Right lung (tissue), 10 donors: ENCODE measurements at places on chromosomes 2 and 18.

GRCh38 chr2:187422282-187422681, 25.8 kb downstream of the CALCRL start:
- no peak for DNase-seq

DNA sequence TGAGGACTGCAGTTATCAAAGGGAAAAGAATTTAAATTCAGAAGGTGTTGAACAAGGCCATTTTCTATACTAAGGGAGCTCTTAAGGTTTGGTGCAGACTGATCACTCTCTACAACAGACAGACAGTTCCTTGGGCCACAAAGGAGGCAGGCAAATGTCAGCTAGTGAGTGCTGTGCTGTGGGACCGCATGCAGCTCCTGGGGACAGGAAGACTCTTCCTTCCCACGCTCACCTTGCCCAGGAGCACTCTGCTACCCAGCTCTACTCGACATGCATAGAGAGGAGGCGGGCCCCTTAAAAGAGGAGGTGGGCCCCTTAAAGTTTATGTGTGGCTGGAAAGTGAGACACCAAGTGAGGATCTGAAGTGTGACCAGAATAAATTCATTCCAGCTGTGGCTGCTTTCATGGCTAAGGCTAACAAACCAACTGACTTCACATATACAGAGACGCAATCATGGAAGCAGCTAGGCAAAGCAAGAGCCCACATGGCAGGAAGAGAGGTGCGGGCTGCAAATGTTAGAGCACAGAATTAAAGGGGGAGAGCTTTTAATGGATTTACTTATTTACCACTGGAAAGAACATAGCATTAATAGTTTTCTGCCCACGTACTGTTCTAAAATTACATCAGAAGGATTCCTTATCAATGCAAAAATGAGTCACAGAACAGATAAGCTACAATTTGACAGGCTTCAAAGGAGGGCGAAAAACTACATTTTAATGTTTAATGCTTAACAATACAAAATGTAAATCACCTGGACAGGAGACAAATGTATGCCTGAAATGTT, 101.4 kb upstream of the RNU4ATAC start:
- DNase-seq: no peak

DNA sequence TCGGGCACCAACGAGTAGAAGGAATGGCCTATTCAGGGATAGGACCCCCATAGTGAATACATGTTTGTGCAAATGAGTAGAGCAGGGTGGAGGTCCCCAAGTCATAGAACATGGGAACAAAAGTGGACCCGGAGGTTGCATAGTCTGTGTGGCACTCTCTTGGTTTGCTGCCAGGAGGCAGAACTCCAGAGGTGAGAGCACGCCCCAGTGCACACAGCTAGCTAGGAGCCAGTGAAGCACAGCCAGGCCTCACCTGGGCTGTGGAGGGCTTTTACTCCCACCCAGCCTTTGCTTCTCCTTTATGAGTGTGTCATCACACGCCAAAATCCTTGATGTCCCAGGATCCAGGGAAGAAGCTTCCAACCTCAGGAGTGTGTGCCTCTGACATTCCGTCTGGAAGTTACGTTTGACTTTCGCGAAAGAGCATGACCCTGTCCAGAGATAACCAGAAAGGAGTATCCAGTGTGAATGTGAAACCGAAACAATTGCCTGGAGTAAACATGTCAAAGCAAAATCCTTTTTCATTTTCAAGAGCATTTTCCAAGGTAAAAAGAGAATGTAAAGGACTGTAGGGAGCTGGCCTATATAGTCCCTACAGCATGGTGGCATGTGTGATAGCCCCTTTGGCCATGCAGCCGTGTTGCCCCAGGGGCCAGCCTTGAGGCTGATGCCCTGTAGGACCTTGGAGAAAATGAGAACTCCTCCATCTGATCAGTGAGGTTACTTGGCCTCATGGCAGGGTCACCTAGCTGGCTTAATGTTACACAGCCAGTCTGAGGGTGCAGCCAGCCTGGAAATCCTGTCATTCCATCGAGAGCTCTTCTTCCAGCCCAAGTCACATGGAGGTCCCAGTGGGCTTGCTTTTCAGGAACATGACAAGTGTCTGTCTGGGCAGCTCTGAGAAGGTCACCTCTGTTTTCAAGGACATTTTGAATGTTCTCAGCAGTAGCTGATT, 8.8 kb downstream of the TRIB2 start:
- DNase-seq: no peak

GRCh38 chr18:76518860-76519538, 24.0 kb upstream of the ZNF516 start:
- DNase-seq: peak; percentile 67

DNA sequence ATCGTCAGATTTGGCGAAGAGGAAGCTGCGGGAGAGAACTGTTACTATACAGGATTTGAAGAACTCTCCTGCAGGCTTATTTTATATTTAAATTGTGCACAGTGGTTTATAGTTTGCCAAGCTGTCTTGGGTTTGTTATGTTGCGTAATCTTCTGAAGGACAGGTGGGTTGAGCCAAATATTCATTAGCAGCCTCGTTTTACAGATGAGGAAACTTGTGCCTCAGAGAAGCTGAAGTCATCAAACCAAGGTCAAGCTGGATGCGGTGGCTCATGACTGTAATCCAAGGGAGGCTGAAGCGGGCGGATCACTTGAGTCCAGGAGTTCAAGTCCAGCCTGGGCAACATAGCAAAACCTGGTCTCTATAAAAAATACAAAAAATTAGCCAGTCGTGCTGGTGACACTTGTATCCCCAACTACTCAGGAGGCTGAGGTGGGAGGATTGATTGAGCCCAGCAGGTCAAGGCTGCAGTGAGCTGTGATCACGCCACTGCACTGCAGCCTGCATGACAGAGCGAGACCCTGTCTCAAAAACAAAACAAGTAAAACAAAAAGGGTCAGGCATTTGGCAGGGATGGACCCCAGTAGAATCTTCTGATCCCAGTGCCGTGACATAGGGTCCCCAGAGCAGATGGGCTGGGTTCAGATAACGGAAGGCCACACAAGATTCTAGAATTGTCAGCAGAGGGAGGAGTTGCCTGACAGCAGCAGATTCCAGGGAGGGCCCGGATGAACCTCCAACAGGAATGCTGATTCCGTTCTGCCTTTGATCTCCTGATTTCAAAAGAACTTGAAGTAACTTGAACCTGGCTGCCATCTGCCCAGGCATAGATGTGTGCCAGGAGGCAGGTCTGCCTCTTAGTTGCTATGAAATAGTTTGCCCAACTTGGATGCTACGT, 50.6 kb downstream of the SH3BP4 start:
- no peak for DNase-seq

DNA sequence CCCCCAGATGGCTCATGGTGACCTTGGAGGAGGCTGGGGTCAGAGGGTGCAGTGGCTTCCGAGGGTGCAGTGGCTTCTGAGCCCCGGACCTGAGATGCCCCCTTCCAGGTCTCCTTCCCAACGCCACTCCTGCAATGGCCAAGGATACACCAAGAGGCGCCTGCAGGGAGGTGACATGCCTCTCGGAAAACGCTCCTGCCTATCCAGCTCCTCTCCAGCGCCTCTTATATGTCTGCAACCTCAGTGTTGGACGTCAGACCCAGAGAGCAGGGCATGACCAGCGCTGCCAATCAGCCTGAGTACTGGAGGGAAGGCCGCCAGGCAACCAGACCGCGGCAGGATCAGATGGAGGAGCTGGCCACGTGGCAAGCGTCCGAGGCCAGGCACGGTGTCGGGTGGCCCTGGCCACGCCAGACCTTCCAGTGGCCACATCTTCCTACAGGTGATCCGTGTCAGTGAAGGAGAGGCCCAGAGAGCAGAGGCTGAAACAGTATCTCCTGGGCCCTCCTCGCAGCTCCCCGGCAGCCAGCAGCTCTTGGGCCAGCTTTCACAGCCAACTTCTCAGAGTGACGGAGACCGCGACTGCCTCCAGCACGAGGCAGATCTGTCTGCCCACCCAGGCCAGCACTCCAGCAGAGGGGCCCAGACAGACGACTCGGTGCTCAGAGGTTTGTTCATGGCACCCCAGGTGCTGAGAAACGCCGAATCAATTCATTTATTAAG, 199.5 kb upstream of the SALL3 start:
- no peak for DNase-seq

- DNase-seq: no peak
These were observed 5.0 kb upstream of the SCLY start for GRCh38 chr2:238055841-238056240.

DNA sequence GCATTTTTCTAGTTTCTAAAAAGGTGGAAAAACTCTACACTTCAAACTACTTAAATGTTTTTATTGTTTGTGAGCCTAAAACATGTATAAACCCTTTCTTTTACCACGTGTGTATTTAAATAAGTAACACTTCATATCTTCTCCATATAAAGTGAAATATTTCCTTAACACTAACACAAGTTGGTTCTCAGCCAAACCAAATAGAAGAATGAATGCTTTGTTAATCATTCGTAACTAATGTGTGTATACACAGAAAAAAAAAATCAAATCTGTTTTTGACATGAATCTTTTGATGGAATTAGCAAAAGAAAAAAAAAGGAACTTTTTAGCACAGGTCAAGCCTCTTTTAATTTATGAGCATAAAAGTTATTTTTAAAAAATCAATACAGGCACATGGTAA, 89.3 kb downstream of the EHBP1 start:
- peak; percentile 16 for DNase-seq

GRCh38 chr2:20141056-20141762, 83.7 kb downstream of the SDC1 start:
- DNase-seq: no peak

DNA sequence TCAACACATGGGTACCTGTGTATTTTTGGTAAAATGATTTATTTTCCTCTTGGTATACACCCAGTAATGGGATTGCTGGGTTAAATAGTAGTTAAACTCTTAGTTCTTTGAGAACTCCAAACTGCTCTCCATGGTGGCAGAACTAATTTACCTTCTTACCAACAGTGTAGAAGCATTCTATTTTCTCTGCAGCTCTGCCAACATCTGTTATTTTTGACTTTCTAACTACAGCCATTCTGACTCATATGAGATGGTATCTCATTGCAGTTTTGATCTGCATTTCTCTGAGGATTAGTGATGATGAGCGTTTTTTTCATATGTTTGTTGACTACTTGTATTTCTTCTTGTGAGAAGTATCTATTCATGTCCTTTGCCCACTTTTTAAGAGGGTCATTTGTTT, 180.6 kb downstream of the FSIP2 start:
- no peak for DNase-seq
